NCI-H1105 treated with DMSO at 0.1 percent for 48 hours (cell line): ENCODE measurements at places on chromosomes 11 and 22.

DNA sequence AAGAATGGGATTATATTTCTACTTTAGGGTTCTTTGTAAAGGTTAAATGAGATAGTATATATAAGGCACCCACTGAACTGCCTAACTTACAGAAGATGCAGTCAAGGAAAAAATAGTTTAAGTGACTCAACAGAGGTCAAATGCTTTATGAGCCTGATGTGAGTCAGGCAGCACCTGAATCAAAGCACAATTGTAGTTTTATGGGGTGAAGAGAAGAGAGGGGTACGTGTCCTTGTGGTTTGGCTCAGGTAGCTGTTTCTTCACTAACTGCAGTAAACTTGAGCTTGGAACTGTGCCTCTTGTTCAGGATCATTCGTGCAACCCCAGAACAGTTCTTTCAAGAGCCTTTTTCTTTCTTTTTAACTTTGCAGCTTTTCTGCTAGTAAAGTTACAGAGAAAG lies 125.2 kb upstream of the SPON1 start:
- DNase-seq = no peak

GRCh38 chr11:63745304-63746170 lies 23.0 kb downstream of the ZFTA start:
- no peak for DNase-seq

- DNase-seq = peak; percentile 23
Observed at GRCh38 chr11:2655834-2656622, 43.8 kb downstream of the KCNQ1OT1 start.

GRCh38 chr22:43295173-43295572 lies 48.0 kb downstream of the SCUBE1 start:
- DNase-seq = no peak

- no peak for DNase-seq
Observed at GRCh38 chr11:77656362-77656761, 18.8 kb upstream of the CLNS1A start.

DNA sequence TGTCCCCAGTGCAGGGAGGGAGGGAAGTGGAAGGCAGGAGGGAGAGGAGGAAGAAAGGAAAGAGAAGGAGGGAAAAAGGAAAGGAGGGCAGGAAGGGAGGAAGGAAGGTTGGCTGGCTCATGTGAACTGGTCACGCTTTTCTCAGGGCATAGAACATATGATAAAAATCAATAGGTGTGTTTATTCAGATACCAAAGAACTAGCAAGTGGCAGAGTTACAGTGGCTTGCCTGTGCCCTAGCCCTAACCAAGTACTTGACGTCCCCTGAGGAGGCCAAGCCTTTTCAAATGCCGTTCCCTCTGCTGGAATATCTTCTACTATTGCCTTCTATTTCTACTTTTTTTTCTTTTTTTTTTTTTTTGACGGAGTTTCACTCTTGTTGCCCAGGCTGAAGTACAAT lies 33.5 kb downstream of the CHRDL2 start:
- no peak for DNase-seq

DNA sequence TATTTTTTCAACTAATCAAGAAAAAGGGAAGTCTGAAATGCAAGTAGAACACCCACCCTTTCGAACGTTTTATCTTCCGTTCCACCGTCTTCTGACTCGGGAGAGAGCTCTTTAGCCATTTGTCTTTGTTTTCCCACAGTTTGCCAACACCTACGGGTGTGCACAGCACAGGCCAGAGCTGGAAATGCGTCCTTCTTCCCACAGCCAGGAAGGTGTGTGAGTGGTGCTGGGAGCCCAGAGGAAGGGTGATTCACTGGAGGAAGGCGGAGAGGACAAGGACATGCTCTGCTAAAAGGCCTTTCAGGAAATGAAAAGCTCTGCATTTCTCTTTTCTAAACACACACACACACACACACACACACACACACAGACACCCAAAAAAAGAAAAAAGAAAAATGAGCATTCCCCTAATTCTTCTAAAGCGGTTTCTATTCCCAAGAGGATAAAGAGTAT lies 18.5 kb downstream of the ENDOD1 start:
- no peak for DNase-seq

DNA sequence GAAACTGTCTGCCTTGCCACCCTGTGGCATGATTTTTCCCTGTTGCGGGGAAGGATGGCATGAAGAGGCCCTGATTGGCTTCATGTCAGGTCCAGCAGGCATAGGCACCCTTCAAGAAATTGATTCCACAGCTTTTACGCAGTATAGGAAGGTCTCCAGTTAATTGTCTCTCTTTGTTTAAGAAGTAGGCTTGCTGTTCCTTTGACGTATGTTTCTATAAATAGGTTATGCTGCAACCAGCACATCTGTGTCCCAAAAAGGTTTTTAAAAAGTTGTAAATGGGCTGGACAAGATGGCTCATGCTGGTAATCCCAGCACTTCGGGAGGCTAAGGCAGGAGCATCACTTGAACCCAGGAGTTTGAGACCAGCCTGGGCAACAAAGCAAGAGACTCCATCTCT lies 62.6 kb downstream of the CD6 start:
- no peak for DNase-seq

DNA sequence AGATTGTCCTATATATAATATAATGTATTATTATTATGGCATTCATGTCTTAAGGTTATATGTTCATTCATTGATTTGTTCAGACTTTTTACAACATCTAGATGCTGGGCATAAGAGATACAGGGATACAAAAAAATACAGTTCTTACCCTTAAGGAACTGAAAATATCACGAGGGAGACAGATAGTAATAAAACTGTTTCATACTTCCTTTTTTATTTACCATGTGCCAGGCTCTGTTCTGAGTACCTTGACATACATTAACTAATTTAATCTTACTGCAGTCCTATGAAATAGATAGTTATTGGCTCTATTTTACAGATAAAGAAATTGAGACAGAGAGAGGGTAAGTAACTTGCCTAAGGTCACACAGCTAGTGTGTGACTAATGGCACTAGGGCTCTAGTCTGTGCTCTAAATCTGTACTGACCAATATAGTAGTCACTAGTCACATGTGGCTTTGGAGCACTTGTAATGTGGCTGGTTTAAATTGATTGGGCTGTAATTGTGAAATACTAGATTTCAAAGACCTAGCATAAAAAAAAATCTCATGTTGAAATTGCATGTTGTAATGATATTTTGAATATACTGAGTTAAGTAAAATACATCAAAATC lies 21.3 kb downstream of the TRIM44 start:
- DNase-seq = no peak

- no peak for DNase-seq
Observed at GRCh38 chr22:40107851-40108378, 69.8 kb upstream of the TNRC6B start.

DNA sequence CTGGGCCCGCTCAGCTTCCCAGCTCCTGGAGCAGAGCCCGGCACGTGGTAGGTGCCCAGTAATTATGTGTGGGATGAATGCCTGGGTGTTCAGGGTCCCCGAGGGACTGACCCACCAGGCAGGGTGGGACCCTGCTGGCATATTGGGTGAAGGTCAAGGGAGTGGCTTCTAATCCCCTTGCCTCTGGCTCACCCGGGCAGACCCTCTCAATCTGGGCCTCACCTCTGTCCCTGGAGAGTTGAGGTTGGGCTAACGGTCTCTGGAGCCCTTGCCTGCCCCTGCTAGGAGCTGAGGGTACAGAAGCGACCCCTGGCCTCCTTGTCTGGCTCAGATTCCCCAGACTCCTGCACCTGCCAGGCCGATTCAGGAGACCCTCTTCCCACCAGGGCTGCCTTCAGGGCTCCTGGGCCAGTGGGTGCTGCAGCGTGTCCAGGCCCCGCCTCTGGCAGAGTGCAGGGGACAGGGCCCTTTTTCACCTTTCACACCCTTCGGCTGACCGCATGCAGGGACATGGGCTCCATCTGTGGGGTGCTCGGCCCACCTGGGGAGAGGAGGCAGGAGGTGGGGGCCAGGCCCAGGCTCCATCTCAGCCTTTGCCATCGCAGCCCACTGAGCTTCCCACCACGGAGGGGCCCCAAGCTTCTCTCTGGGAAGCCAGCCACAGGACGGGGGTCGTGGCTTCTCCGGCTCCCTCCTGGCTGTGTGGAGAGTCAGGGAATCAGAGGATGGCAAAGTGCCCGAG lies 3.8 kb upstream of the CTSD start:
- DNase-seq = no peak

DNA sequence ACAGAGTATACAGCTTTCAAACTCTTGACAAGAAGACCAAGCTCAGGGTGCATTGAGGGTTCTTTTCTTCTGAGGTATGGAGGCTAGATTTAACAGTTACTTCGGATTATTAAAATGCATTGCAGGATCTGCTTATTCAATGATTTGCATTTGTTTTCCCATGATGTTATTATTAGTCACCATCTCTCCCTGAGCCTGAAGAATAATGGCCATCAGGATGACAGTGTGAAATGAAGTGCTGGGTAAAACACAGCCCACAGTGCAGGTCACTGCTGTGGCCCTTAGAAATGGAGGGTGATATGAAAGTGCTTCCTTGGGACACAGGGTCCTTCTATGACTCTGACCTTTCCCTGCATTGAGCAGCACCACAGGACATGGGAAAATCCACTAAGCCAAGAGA lies 40.0 kb downstream of the TECTA start:
- no peak for DNase-seq

GRCh38 chr11:110501428-110501827 lies 71.7 kb downstream of the FDX1 start:
- no peak for DNase-seq

- no peak for DNase-seq
Observed at GRCh38 chr11:117735350-117735977, 61.6 kb downstream of the DSCAML1 start.

DNA sequence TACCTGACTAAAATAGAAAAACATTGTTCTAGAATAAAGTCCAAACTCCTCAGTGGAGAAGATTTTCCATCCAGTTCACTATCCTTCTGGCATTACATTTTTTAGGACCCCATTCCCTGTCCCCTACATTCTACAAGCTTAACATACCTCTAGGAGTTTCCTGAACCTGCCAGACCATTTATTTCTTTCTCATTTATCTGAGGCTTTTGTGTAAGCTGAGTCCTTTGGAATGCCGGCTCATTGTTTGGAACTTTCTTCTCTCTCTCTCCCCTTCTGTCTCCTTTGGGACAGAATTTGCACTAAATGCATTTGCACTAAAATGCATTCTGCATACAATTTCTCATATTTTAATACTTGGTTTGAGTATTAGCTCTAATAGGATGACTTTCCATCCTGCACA lies 393.0 kb upstream of the ANO3 start:
- no peak for DNase-seq

- no peak for DNase-seq
Observed at GRCh38 chr22:35900483-35901168, 128.0 kb downstream of the RBFOX2 start.

GRCh38 chr11:102117472-102118113 lies 7.3 kb downstream of the YAP1 start:
- no peak for DNase-seq

DNA sequence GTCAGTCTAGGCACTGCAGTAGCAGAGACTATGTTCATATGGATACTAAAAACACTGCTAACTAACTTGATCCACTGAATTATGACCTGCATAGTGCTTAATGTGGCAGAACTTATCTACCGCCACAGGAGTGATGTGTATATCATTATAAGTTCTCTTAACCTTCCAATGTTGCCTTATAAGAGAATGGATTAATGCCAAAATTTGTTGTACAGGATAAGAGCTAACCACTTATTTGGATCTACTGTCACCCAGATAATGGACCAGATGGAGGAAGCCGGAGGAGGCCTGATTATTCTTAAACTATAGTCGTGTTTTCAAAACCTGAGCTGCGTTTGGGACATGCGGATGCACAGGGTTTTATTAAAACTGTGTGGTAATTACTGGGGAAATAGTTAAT lies 1.9 kb upstream of the OR51B4 start:
- no peak for DNase-seq

GRCh38 chr11:112583261-112583893 lies 322.7 kb upstream of the PLET1 start:
- DNase-seq = no peak

DNA sequence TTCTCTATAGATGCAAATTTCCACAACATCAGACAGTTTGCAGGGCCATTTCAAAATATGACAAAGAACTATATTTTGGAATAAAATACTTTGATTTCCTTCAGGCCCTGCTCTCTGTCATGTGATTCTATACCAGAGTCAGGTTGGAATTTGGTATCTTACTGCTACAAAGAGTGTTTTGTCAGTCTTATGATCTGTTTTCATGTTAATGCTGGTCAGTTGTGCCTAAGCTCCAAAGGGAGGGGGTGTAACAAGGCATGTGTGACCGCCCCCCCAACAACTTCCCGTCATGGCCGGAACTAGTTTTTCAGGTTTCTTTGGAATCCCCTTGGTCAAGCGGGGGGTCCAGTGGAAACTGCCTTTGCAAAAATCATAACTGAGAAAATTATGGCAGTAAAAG lies 15.1 kb downstream of the C11orf96 start:
- no peak for DNase-seq

GRCh38 chr11:65695459-65696241 lies 16.4 kb upstream of the KAT5 start:
- DNase-seq = peak; percentile 96

- DNase-seq = no peak
Observed at GRCh38 chr11:32099516-32099915, 8.6 kb downstream of the RCN1 start.

- DNase-seq = no peak
Observed at GRCh38 chr11:35210876-35211546, 72.0 kb downstream of the CD44 start.

GRCh38 chr22:44972363-44973083 lies 37.3 kb downstream of the PHF21B start:
- DNase-seq = no peak

- DNase-seq = peak; percentile 94
Observed at GRCh38 chr11:123429913-123430720, at the start of gene GRAMD1B. TSS of gene GRAMD1B (plus strand) at chr11:123430269. CDS start at chr11:123430793, 524 bp downstream.

GRCh38 chr11:126833065-126833464 lies 167.5 kb downstream of the KIRREL3 start:
- DNase-seq = no peak

- no peak for DNase-seq
Observed at GRCh38 chr22:48765595-48765994, 1062.1 kb downstream of the BRD1 start.

DNA sequence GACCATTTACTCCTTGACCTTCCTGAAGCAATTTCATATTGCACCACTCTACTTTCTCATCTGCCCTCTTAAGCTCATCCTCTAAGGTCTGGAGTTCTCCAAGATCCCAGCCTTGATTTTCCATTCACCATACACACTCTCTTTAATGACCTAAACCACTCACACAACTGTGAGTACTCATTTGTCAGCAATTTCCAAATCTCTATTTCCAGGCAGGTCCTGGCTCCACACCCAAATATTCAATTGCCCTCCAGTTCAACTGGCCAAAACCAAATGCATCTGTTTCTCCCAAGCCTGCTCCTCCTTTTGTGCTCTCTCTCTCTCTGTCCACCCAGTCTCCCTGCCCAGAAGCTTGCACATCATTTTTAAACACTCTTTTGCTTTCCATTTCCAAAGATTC lies 39.6 kb downstream of the NEU3 start:
- DNase-seq = no peak

- no peak for DNase-seq
Observed at GRCh38 chr11:8097062-8097461, 16.1 kb downstream of the TUB start.
